HS-27A (cell line): ENCODE measurements at places on chromosomes 6 and 20.

- no peak for DNase-seq
These were observed 181.0 kb downstream of the TFAP2C start for GRCh38 chr20:56810141-56810540.

GRCh38 chr6:117188627-117189201 is 76.6 kb upstream of the VGLL2 start:
- no peak for DNase-seq

DNA sequence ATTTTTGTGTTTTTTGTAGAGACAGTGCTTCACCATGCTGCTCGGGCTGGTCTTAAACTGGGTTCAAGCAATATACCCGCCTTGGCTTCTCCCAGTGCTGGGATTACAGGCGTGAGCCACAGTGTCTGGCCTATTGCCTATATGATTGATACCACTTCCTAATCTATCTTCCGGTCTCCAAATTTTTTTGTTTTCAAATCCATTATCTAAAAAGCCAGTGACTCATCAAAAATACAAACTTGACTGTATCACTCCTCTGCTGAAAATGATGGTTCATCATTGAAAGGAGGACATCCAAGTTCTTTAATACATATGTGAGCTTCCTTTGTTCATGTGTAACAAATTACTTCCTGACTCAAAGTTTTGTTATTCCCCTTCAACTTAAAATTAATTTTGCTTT is 35.5 kb downstream of the FAM8A1 start:
- DNase-seq = no peak

DNA sequence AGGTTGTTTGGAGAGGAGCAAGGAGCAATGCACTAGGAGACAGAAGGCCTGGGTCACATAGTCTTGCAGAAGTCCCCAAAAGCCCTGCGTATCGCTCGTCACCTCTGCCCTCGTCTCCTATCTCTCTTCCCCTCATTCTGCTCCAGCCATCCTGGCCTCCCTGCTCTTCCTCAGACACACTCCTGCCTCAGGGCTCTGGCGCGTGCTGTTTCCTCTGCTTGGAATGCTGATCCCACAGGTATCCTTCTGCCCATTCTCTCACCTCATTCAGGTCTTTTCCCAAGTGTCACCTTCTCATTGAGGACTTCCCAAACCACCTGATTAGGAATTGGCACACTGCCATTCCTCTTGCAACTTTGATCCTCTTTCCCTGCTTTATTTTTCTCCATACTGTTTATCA is 9.0 kb upstream of the SLC2A10 start:
- DNase-seq = no peak

- no peak for DNase-seq
These were observed 2.5 kb downstream of the DIDO1 start for GRCh38 chr20:62923669-62924441.

- no peak for DNase-seq
These were observed 41.6 kb downstream of the MRAP2 start for GRCh38 chr6:84074988-84075781.

- no peak for DNase-seq
These were observed 52.5 kb downstream of the HIVEP2 start for GRCh38 chr6:142892254-142893021.

GRCh38 chr6:68640491-68640835 is 5.4 kb downstream of the ADGRB3 start:
- DNase-seq = no peak

DNA sequence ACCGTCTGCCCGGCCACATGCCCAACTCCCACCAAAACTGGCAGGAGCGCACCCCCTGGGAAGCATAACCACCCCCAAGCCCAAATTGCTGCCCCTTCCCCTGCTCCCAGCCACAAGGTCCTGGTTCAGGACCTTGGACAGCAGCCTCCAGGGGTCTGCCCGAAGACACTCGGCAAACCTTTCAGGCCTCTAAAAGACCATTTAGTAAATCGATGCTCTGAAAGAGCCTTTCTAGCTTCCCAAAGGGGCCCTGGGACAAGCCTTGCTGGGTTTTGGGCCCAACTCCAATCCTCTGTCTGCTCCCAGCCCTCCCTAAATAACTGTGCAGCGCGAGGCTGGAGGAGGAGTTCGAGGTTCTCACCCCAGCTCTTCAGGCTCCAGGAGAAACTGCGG is 30.5 kb downstream of the GRM4 start:
- no peak for DNase-seq

GRCh38 chr6:116411284-116411623 is 40.5 kb downstream of the DSE start:
- no peak for DNase-seq

GRCh38 chr20:64156136-64156885 is 7.9 kb upstream of the MYT1 start:
- no peak for DNase-seq

- DNase-seq = no peak
These were observed 646.5 kb upstream of the NOX3 start for GRCh38 chr6:156102129-156102528.

- DNase-seq = peak; percentile 86
These were observed at the start of gene GTF3C6 for GRCh38 chr6:110958329-110959192. TSS of gene GTF3C6 (plus strand) at chr6:110958706. CDS start at chr6:110958770, 64 bp downstream.

- no peak for DNase-seq
These were observed 7.7 kb downstream of the HBS1L start for GRCh38 chr6:135046912-135047311.

DNA sequence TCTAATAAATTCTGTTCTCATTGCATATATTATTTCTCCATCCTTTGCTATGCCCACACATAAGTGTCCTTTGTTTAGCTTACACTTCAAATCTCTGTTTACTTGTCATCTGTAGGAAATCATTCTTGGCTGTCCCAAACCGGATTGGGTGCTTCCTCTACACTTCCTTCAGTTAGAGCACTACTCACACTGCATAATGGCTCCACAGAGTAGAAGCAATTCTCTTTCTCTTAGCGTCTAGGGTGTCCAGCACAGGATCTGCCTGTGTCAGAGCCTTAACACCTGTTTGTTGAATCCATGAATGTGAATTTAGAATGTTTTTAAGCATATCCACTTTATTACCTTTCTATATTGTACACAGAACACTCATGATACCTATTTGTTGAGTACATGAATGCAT is 87.0 kb upstream of the BMP2 start:
- DNase-seq = no peak

DNA sequence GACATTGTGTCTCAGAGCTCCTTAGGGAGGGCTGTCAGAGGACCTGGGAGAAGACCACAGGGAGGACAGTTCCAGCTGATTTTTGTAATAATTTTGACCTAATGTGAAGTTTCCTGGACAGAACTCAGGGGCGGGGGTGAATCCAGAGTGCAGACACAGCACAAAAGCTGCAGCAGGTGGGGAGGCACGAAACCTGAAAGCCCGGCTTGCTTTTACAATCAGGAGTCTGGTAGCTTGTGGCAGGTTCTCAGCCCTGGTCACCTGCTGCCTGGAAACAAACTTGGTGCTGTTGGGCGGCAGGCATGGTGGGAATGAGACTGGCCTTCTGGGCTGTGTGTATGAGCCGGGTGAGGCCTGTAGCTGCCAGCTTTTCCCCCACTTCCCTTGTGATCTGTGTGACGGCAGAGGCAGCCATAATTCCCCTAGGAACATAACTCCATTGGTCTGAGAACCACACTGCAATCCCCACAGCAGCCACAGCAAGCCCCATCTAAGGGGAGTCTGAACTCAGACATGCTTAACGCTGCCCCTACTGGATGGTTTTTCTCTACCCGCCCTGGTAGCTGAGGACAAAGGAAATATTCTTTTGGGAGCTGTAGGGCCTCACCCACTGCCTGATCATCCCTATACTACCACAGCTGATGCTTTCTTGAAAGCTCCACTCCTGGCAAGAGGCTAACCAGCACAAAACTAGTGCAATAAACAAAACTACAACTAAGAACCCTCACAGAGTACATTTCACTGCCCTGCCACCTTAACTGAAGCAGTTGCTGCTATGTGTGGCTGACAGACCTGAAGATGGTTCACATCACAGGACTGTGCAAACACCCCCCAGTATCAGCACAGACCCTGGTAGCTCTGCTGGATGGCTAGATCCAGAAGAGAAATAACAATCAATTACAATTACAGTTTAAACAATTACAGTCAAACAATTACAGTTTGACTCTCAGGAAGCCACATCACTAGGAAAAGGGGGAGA is 1055.1 kb upstream of the GJE1 start:
- DNase-seq = no peak

GRCh38 chr6:28393912-28394662 is 5.5 kb downstream of the ZSCAN12 start:
- no peak for DNase-seq

GRCh38 chr6:93040375-93040774 is 379.0 kb downstream of the EPHA7 start:
- DNase-seq = no peak

- no peak for DNase-seq
These were observed 168.4 kb downstream of the OR2B2 start for GRCh38 chr6:27743787-27744186.

DNA sequence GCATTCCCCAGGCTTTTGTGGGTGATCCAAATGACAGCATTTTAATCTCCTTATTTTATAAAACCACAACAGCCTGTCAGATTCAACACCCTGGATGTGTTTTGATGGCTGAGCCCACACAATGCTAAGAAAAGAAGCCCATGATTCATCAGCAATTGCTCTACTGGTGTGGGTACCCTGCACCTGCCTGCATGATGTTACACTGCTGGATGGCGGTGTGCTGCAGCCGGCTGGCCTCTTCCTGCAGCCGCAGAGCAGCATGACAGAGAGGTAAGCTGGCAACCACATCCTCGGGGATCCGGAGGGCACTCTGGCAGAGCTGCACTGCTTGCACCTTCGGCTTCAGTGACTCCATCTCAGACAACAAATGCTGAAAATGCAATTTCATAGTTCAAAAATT is 327.5 kb downstream of the SYNE1 start:
- no peak for DNase-seq

DNA sequence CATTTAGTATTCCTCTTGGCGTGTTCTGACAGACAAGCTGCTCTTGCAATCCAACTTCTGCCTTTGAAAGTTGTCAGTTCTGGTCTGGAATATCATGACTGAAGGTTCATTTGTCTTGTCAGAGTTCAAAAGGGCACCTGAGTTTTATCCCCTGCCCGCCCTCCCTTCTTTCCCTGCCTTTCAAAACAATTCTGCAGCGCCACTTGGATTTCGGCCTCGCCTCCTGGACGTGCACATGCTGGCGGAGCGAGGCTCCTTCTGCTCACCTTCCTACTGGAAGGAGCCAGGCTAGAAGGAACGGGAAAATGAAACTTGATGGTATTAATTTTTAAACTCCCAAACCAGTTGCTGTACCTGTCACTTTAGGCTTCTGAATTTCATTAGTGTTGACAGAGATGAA is 55.7 kb upstream of the HDGFL1 start:
- DNase-seq = no peak

- DNase-seq = no peak
These were observed 8.2 kb downstream of the GCNT2 start for GRCh38 chr6:10529231-10529801.

GRCh38 chr20:49276161-49276960 is 1.5 kb downstream of the ZNFX1 start:
- DNase-seq = no peak

DNA sequence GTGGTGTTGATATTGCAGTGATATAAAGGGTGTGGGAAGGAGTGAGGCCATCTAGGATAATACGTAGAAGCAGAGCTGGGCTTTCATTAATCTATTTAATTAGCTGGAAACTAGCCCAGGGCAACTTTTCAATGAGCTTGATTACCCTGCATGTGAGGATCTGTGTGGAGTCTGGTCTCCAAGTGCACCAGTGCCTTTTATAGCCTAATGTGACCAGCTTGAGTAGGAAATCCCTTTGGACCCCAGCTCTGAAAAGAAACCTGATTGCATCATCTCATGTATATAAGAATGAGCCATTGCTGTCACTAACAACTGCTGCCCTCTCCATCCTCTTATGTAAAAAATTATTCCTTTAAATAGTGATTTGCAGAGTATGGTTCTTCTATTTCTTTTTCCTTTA is 72.6 kb downstream of the CD109 start:
- no peak for DNase-seq
